ENCODE measurements at places on chromosomes 6 and 20.

GRCh38 chr6:71289039-71289801 is 609 bp downstream of the OGFRL1 start:
- no peak for DNase-seq

- DNase-seq: no peak
Measured at GRCh38 chr6:158548418-158549161, 11.3 kb upstream of the TMEM181 start.

DNA sequence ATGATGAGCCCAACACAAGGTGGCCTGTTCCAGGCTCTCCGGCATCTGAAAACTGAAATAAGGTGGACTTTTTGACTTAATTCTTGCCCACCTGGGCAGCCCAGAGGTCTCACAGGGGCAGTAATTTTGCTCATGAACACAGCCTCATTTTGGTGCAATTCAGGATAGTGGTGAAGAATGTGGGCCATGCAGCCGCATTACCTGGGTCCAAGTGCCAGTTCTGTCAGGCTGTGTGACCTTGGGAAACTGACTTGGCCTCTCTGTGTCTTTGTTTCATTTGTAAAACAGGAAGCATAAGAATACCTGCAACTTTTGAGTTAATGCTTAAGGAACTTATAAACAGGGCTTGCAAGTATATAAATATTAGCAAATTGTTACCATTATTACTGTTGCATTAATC is 5.6 kb downstream of the PREX1 start:
- no peak for DNase-seq

DNA sequence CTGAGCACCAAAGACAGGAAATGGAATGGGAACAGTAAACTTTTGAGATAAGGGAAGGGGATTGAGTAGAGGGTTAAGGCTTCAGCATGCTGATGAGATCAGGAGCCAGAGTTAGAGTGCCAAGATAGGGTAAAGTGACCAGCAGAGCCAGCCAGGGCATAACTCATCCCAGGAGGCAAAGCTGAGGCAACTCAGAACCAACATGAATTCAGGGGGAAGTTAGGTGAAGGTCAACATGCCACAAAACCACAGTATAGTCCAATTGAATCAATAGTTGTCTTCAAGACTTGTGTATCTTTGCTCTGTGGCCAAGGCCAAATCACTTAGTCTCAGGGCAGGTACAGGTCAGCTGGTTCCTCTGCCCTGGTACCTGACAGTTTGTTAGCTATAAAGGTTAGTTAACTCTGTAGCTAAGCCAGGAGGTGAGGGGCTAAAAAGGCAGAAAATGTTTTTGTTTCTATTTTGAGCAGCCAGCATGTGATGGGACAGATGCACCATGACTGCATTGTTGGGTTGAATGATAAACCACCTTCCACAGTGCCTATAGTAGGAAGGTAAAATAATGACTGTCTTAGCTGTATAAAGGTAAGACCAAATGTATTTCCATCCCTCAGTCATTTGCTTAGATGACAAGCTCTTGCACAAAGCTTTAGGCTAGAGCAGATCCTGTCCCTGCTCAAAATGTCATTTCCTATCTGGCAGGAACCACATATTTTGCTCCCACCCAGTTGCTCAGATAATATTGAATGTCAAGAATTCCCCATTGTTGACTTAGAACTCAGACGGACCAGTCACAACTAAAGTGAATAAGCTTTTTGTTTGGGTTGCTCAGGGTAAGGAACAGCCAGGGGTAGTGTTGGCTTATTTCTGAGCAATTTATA is 15.8 kb downstream of the RNF8 start:
- DNase-seq: no peak

Measured in NCI-H1417 treated with DMSO at 0.1 percent for 48 hours (cell line).